Activated CD8-positive, alpha-beta T cell treated with anti-CD3 and anti-CD28 coated beads for 36 hours (primary cell): ENCODE measurements at places on chromosomes 5 and 9.

DNA sequence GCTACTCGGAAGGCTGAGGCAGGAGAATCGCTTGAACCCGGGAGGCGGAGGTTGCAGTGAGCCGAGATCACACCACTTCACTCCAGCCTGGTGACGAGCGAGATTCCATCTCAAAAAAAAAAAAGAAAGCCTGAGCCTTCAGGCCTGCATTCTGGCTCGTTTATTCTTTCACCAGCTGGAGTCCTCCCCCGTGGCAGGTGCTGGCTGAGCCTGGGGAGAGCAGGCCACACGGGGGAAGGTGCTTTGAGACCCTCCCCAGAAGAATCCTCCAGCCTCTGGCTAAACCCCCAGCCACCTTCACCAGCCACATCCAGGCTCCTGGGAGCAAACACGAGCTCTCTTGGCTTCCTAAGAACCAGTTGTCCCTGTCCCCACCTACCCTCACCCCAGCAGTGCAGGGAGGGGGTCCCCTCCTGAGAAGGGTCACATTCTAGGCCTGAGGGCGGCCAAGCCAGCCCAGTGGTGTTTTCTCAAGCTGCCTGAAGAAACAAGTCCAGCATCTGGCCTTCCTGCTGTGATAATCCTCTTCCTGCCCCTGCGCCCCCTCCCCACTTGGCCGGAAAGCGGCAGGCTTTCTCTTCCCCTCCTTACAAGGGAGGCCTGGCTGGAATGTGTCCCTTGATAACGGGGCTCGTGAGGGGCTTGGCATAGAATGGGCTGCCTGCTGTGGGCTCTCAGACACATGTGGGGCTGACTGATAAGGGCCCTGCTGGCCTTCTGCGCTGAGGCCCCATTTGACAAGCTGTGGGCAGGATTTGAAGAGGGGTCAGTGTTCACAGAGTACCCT is 41.5 kb downstream of the PLPP7 start:
- no peak for DNase-seq

DNA sequence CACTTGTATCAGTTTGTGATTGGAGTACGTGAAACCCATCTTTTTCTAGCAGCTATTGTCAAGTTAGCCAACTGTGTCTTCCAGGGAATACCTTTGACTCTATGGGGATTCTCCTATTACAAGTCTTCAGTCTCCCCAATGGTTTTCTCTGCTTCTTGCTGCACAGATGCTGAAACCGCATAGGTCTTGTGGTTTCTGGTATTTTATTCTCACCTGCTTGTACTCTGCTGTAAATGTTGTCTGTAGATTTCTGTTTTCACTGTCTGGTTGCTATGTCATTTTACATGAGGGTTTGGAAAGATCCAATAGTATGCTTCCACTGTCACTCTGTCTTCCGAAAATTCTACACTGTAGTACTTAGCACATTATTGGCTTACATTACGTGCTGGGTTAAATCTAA is 1196.9 kb upstream of the C9orf72 start:
- no peak for DNase-seq

DNA sequence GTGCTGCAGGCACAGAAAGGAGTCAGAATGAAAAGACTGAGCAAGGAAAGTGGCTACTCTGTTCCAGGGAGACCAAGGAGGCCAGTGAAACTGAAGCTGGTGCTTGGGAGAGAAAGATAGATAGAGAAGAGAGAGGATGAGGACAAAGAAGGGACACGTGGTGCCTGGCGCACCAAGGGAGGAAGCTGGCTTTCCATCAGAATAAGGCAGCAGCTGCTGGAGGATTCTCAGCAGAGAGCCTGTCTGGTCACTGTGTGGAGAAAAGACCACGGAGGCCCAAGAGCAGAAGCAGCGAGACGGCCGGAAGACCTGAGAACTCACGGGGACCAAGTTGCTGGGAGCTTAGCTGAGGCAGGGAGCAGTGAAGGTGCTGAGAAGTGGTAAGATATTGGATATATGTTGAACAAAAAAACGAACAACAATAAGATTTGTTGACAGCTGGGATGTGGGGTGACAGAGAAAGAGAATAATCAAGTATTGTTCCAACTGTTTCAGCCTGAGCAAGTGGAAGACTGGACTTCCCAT is 116.1 kb downstream of the SEMA5A start:
- no peak for DNase-seq

GRCh38 chr9:4356306-4356705 is 56.4 kb upstream of the GLIS3 start:
- DNase-seq, result no peak

GRCh38 chr5:84961903-84962302 is 577.2 kb upstream of the EDIL3 start:
- DNase-seq, result no peak

DNA sequence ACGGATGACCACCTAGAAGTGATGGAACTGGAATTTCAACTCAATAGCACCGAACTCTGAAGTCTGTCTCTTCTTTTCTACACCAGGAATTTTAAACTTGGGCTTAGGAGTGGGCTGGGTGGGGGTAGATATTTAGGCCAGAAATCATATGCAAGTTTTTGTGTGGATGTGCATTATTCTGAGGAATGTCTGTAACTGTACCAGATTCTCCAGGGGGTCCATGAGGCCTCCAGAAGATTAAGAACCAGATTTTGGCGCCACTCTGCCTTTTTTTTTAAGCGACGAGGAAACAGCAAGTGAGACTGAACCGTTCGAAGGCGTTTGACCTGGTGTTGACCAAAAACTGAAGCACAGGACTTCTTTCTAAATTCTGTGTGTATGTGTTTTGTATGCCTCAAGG is 88.8 kb upstream of the TTC23L start:
- no peak for DNase-seq
